ENCODE measurements at places on chromosomes 4 and X. TPM values are rescaled to one million over a fixed set of nuclear protein-coding genes. Genes with fewer than 3 reads are reported as not detected.

Gene SPACA5
- not detected for total RNA-seq

Gene EVC2
- total RNA-seq = 11.0 TPM

Gene LINC00632
- total RNA-seq = 13.5 TPM

Gene STPG2
- 1.1 TPM for total RNA-seq

Gene HTRA3
- 18.9 TPM for total RNA-seq

- H3K27ac ChIP-seq = no peak overlapping the region
- no peaks in the 10 kb centered on the region for H3K36me3 ChIP-seq
- H3K27me3 ChIP-seq = no peaks in the 10 kb centered on the region
- DNase-seq = no peak
- no peaks in the 10 kb centered on the region for H3K4me1 ChIP-seq
Measured at GRCh38 chr4:159777689-159778088, 674.8 kb downstream of the RAPGEF2 start.

DNA sequence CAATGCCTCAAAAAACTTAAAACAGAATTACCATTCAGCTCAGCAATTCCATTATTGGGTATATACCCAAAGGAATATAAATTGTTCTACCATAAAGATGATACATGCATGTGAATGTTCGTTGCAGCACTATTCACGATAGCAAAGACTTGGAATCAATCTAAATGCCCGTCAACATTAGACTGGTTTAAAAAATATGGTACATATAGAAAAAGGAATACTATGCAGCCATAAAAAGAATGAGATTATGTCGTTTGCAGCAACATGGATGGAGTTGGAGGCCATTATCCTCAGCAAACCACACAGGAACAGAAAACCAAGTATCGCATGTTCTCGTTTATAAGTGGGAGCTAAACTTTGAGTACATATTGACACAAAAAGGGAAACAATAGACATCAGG lies 10.9 kb upstream of the SYNPO2 start:
- no peaks in the 10 kb centered on the region for H3K4me1 ChIP-seq
- no peak for DNase-seq
- no peak overlapping the region for H3K27ac ChIP-seq
- H3K27me3 ChIP-seq = no peaks in the 10 kb centered on the region

DNA sequence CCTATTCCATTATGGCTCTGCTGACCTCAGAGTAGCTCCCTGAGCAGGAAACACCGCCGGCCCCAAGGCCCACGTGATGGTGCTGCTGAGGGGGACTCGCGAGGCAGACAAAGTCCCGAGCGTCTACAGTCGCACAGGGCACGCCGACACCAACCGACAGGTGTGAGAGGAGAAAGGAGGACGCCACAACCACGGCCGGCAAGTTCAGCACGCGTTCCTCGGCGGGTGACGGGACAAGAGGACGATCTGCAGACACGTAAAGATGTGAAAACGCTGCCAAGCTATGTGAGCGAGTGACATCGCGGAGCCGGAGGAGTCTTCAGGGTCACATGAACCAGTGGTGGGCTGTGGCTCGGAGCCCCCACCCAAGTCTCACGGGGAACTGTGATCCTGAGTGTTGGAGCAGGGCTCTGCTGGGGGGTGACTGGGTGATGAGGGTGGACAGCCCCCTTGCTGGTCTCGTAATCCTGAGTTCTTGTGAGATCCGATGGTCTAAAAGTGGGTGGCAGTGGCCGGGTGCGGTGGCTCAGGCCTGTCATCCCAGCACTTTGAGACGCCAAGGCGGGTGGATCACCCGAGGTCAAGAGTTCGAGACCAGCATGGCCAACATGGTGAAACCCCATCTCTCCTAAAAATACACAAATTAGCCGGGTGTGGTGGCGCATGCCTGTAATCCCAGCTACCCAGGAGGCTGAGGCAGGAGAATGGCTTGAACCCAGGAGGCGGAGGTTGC lies 34.0 kb downstream of the PPP2R3B start:
- H3K36me3 ChIP-seq = no peaks in the 10 kb centered on the region
- H3K27me3 ChIP-seq = no peaks in the 10 kb centered on the region
- H3K4me1 ChIP-seq = no peaks in the 10 kb centered on the region
- no peak overlapping the region for H3K27ac ChIP-seq
- H3K4me3 ChIP-seq = no peak overlapping the region
- no peak for DNase-seq

- H3K4me1 ChIP-seq = no peaks in the 10 kb centered on the region
- H3K27ac ChIP-seq = no peak overlapping the region
- DNase-seq = no peak
- H3K27me3 ChIP-seq = no peaks in the 10 kb centered on the region
- no peak overlapping the region for H3K4me3 ChIP-seq
- H3K36me3 ChIP-seq = no peaks in the 10 kb centered on the region
Measured at GRCh38 chr4:119039160-119039559, 96.5 kb upstream of the MYOZ2 start.

GRCh38 chr4:139241086-139241783 lies 38.8 kb downstream of the MGARP start:
- H3K36me3 ChIP-seq = no peaks in the 10 kb centered on the region
- H3K4me3 ChIP-seq = no peak overlapping the region
- H3K27me3 ChIP-seq = no peaks in the 10 kb centered on the region
- DNase-seq = no peak
- no peaks in the 10 kb centered on the region for H3K4me1 ChIP-seq
- H3K27ac ChIP-seq = no peak overlapping the region

DNA sequence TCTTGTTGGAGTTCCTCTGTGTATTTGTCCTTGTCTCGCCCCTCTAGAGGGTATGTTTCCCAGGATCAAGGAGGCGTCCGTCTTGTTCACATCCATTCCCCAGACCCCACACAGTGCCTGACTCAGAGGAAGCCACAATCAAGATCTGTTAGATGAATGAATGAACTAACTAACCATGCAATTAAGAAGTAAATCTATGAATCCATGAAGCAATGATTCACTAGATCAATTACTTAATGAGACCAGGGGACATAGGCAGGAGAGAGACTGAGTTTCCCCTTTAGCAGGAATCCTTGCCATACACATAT lies 11.9 kb downstream of the BLOC1S4 start:
- H3K36me3 ChIP-seq = no peaks in the 10 kb centered on the region
- no peaks in the 10 kb centered on the region for H3K27me3 ChIP-seq
- H3K27ac ChIP-seq = no peak overlapping the region

DNA sequence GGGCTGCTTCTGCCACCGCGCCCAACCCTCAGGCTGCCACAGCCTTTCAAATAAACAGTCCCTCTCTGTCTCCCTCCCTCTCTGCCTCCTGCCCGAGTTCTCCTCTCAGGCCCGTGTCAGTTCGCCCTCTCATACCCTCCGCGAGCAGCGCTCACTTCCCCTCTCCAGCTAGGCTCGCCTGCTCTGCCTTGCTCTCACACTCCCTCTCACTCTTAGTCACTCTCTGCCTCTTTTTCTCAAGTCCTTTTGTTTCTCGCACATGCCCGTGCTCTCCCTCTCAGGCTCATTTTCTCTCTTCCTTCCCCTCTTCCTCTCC lies 3.2 kb downstream of the EFNB1 start:
- DNase-seq = no peak
- H3K4me3 ChIP-seq = peak overlapping the region; percentile 57
- H3K27me3 ChIP-seq = no peaks in the 10 kb centered on the region
- no peaks in the 10 kb centered on the region for H3K36me3 ChIP-seq
- no peak overlapping the region for H3K27ac ChIP-seq
- no peaks in the 10 kb centered on the region for H3K4me1 ChIP-seq
